ENCODE measurements at places on chromosomes 1 and 21.

DNA sequence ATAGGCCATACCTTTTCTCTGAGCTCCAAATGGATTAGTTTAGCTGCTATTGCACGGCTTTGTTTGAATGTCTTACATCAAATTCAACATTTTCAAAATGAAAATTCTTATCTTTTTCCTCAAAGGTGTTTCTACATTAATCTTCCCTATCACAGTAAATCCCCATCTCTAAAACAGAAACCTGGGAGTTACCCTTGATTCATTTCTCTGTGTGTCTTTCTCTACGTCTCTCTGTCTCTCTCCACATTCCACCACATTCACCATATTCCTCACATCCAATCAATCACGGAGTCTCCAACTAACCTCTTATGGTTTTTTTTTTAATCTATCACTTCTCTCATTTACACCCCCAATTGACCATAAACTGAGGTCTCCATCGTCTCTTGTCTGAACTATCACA, 24.1 kb downstream of the PTGER3 start:
- DNase-seq = no peak

DNA sequence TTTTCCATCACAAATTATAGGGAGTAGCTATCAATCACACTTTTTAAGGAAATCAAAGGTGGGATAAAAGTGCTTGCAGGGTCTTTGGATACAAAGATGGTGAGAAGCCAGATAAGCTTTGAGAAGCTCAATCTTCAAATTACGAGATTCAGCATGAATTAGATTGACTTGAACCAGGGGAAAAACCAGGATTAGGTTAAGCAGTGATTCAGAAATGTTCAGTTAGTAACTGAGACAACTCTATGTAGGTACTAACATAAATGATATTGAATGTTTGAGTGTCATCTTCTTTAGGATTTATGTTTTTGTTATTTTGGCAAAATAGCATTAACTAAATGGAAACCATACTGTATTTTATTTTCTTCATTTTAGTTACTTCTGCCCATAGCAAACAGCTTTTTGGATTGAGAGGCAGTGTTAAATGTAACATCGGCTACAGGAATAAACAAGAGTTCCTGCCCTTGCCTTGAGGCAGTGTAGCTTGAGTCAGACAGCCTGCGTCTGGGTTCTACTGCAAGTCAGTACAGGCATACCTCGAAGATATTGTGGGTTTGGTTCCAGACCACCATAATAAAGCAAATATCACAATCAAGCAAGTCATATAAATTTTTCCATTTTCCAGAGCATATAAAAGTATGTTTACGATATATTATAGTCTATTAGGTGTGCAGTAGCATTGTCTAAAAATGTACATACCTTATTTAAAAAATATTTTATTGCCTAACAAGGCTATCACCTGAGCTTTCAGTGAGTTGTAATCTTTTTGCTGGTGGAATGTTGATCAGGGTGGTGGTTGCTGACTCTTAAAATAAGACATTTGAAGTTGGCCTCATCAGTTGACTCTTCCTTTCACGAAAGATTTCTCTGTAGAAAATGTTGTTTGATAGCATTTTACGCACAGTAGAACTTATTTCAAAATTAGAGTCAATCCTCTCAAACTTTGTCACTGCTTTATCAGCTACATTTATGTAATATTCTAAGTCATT, 36.9 kb upstream of the BACH1 start:
- DNase-seq = no peak

- no peak for DNase-seq
Observed at GRCh38 chr1:180153032-180153431, 1.6 kb upstream of the QSOX1 start.

- DNase-seq = no peak
Observed at GRCh38 chr1:194367121-194367520, 1180.7 kb upstream of the B3GALT2 start.

DNA sequence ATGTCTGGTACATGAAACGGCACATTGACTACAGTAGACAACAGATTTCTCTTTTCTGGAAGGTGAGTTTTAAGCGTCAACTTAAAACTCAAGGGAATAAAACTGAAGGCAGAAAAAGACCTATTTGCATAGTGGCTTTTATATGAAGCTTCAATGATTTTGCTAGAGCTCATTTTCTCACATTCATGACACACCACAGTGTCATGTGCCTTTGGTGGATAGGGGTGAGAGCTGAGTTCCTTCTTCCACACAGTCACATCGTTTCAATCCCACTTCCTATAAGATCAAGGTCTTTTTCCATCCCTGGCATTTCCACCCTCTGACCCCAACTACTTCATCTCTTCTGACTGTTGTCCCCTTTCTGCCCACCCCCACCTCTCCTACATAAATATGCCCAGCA, 31.0 kb downstream of the IL12RB2 start:
- no peak for DNase-seq

DNA sequence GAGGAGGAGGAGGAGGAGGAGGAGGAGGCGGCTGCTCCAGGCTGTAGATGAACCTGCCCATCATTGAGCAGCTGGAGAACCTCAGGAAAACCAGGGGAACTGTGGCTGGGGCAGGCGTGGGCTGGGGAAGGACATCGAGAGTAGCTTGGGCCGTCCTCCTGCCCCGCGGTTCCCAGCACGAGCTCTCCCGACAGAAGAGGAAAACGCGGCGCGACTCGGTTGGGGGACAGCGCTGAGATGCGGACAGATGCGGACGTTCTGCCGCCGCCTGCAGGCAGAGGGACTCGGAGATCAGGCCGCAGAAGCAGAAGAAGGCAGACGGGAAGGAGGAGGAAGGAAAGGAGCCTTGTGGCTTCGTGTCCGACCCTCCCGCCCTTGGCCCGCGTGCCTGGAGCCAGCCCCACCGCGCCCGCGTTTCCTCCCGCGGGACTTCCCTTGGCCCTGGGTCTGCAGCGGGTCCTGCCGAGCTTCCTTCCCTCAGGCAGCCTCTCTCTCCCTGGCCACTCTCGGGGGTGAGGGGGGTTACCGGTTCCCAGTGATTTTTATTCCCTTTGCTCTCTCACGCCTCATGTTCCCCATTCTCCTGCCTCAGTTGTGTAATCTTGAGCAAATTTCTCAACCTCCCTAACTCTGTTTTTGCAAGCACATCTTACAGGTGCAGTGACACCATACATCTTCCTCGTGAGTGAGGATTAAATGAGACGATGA, 1.7 kb upstream of the TNFRSF9 start:
- DNase-seq = no peak

GRCh38 chr1:46166521-46167462, 8.1 kb upstream of the TSPAN1 start:
- no peak for DNase-seq

DNA sequence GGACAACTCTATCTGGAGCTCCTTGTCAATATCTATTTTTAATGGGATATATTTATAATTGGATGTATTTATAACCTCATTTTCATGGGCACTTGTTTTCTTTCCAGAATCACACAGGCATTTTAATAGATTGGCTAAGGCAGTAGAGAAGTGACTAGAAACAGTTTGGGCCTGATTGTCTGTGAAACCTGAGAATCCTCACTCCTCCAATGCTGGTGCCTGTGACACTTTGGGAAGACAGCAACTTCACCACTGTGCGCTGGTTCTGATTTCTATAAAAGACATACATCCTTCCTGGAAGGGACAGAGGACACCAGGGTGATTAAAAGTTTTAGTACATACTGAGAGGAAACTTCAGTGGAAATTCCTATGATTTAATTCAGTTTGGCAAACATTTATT, 39.6 kb upstream of the RXRG start:
- DNase-seq = no peak

DNA sequence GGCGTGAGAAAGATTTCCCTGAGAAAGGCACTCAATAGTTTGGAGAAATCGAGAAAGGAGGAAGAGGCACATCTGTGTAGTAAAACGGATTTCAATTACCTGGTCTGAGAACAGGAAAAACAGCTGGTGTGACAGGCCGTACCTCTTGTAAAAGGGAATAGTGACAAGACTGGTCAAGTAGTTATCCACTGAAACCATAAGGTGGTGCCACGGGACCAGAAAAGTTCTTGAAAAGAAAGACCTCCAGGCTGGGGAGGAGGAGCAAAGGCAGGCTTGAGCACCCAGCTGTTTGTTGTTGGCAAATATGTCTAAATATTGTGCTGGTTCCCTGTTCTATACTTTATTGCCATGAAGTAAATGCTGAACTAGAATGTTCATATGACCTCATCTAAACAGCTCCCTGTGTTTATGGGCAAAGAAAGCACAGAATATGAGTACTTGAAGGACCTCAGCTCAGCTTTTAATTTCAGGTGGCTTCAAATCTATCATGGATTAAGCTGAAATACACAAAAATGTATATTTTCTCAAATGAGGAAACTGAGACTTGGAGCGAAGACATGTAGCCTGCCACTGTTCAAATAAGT, 4.0 kb downstream of the HAO2 start:
- peak; percentile 3 for DNase-seq

- no peak for DNase-seq
Observed at GRCh38 chr1:31828926-31829690, 13.3 kb upstream of the SPOCD1 start.

- no peak for DNase-seq
Observed at GRCh38 chr1:70504821-70505193, 93.7 kb downstream of the CTH start.

- no peak for DNase-seq
Observed at GRCh38 chr21:43281661-43282357, 113.0 kb downstream of the CRYAA start.

GRCh38 chr1:47621483-47621882, 183.6 kb downstream of the FOXD2 start:
- no peak for DNase-seq

GRCh38 chr1:67674260-67675011, 10.6 kb upstream of the GADD45A start:
- DNase-seq = peak; percentile 90

GRCh38 chr21:45482899-45483821, 59.1 kb downstream of the SLC19A1 start:
- DNase-seq = no peak

- DNase-seq = no peak
Observed at GRCh38 chr1:65417729-65418128, 2.7 kb upstream of the LEPR start.

All from SHP77 treated with DMSO at 0.1 percent for 48 hours (cell line).